Heart left ventricle (tissue), 16 donors: ENCODE measurements at places on chromosomes 1 and 21. TPM values are rescaled to one million over a fixed set of nuclear protein-coding genes. Genes with fewer than 3 reads are reported as not detected.
A peak's percentile ranks its signal among the peaks of the same experiment; 100 is the strongest.

LCE3A gene
- not detected for total RNA-seq

ADIPOR1 gene
- 95.2 TPM for total RNA-seq

TSPAN1 gene
- 1.2 TPM for total RNA-seq

LRRC38 gene
- total RNA-seq: 0.32 TPM

LCE1E gene
- not detected for total RNA-seq

AMY2A gene
- not detected for total RNA-seq

CSMD2 gene
- total RNA-seq: 0.31 TPM

SLC50A1 gene
- 11.2 TPM for total RNA-seq

APOBEC4 gene
- total RNA-seq: not detected

SLFNL1 gene
- total RNA-seq: 0.08 TPM

RGS8 gene
- not detected for total RNA-seq

GRCh38 chr1:214525535-214526019 is 25.8 kb downstream of the PTPN14 start:
- H3K27me3 ChIP-seq: no peaks in the 10 kb centered on the region
- no peak for DNase-seq
- H3K4me3 ChIP-seq: no peak overlapping the region
- H3K36me3 ChIP-seq: no peaks in the 10 kb centered on the region
- peaks cover 23% of the 10 kb centered on the region for H3K4me1 ChIP-seq
- H3K27ac ChIP-seq: no peak overlapping the region

DNA sequence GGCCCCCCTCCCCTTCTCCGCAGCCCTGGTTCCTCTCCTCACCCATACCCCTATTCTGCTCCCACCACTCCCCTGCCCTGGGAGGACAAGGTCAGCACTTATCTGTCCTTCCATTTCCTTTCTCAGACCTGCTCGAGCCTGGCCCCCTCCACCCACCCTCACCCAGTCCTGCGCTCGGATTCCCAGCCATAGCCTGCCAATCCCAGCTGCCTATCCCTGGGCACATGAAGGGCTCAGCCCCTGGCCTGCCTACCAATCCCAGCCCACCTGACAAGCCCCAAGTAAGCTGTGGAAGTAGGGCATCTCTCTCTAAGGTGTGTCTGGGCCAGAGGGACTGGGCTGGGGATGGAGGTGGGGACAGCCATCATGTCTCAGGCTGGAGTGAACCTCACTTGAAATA is 5.4 kb downstream of the BLACAT1 start:
- peaks cover 56% of the 10 kb centered on the region for H3K27me3 ChIP-seq
- peaks cover 24% of the 10 kb centered on the region for H3K4me1 ChIP-seq
- H3K4me3 ChIP-seq: no peak overlapping the region
- no peak for DNase-seq

DNA sequence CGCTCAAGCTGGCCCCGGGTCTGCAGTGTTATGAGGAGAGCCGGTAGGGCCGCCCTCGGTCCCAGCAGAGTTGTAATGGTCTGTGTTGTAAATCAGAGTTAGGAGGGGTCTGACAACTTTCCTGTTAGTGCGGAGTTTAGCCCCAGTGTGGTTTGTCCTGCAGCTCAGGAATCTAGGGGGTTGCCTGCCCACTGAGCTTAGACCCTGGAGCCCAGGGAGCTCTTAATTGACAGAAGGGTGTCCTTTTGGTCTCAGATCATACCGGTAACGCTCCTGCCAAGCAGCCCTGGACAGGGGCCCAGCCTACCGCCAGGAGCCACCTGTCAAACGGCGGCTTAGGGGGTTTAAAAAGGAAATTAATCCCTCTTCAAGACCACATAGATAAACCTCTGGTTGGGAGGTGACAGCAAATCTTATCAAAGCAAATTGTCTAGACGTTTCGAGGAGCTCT is 164.4 kb downstream of the DYRK1A start:
- no peaks in the 10 kb centered on the region for H3K36me3 ChIP-seq
- no peaks in the 10 kb centered on the region for H3K27me3 ChIP-seq
- H3K27ac ChIP-seq: peak overlapping the region; percentile 64
- H3K4me1 ChIP-seq: peaks cover 13% of the 10 kb centered on the region

DNA sequence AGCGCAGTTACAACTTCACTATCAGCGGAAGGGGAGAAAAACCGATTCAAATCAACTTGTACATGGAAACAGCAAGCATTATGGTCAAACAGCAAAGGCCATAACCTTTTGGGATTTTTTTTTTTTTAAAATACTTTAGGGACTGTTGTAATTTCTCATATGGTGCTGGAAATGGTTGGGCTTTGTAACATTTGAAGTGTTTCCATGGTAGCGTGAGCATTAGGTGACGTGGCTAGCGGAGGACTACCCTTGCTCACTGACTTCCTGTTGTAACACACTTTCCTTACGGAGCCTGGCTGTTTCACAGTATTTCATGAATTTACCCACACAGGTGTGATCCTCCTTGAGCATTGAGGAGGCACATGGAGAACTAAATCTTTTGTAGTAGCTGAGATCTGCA is 269.5 kb downstream of the TM2D1 start:
- peaks cover 2% of the 10 kb centered on the region for H3K36me3 ChIP-seq
- H3K4me1 ChIP-seq: peaks cover 43% of the 10 kb centered on the region
- no peak for DNase-seq
- no peak overlapping the region for H3K4me3 ChIP-seq

DNA sequence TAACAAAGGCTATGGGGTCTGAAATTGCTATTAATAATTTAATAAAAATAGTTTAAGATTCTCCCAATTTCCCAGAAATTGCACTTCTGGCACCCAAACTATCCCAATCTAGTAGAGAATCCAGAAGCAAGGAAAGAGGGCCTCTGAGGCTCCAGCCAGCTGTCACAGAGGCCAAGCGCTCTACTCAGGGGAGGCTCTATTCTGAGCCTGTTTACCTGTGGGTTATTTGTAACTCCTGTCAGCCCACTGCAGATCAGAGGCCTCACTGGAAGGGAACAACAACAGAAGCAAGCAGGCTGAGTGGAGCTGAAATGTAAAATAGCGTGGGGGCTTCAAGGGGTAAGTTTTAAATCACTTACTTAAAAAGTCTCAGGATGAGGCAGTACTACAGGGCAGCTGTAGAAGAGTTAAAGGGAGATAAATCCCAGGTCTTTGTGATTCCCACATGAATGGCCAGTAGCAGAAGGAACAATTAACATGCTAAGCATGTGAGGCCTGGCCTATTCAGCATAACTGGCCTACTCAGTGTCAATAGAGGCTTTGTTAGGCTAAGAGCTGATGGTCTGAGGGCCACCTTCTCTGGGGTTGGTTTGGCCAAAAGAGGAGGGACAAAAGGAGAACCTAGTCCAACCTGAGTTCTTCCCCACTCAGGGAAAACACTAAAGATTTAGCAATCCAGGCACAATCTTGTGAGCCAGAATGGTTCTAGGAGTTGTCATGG is 12.8 kb downstream of the ZNF687 start:
- no peaks in the 10 kb centered on the region for H3K27me3 ChIP-seq
- no peaks in the 10 kb centered on the region for H3K4me1 ChIP-seq
- H3K36me3 ChIP-seq: peaks cover 100% of the 10 kb centered on the region
- no peak for DNase-seq

GRCh38 chr21:23475281-23476219 is 2131.7 kb downstream of the MRPL39 start:
- no peak for DNase-seq
- no peak overlapping the region for H3K27ac ChIP-seq
- no peaks in the 10 kb centered on the region for H3K36me3 ChIP-seq

DNA sequence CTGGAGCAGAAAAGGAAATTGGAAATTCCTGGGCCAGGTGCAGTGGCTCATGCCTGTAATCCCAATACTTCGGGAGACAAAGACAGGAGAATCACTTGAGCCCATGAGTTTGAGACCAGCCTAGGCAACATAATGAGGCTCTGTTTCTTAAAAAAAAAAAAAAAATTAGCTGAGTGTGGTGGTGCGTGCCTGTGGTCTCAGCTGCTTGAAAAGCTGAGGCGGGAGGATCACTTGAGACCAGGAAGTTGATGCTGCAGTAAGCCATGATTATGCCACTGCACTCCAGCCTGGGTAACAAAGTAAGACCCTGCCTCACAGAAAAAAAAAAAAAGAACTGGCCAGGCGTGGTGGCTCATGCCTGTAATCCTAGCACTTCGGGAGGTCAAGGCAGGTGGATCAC is 56.7 kb downstream of the SRSF11 start:
- peaks cover 40% of the 10 kb centered on the region for H3K36me3 ChIP-seq
- no peak for DNase-seq

- H3K36me3 ChIP-seq: no peaks in the 10 kb centered on the region
- H3K27me3 ChIP-seq: peaks cover 14% of the 10 kb centered on the region
- H3K27ac ChIP-seq: no peak overlapping the region
Measured at GRCh38 chr1:38265293-38266196, 219.0 kb upstream of the POU3F1 start.

DNA sequence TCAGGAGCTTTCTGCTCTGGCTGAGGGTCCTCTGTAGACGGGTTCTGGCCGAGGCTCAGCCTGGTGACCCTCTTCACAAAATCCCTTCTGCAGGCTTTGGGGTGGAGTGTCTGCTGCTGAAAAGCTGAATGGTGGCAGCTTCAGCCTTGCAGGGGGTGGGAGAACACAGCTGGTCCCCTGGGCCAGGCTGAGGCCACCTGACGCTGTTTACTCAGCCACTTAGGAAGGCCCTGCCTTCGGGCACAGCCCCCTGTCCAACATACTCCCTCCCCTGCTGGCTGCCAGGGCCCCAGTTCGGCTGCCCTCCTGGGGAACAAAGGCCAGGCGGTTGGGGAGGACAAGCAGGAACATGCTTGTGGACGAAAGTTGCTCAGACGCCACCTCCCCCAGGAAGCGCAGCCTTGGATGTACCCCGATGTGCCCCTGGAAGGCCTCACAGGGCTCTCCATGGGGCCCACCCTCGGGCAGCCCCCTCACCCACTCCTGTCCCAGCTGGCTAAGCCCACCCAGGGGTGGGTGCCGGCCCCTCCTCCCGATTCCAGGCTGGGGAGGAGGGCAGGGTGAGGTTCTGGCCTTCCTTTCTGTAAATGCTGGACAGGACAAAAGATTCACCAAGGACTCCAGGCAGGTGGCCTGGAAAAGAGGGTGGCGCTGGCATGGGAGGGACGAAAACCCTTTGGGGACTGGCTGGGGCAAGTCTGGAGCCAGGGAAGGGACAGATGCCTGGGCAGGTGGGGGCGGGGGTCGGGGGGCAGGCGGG is at the start of gene ANKRD65:
ANKRD65 (minus strand) TSS at position 130 of the 760 bp plus-strand sequence. CDS start 271 bp downstream, outside the sequence.
- no peaks in the 10 kb centered on the region for H3K36me3 ChIP-seq
- H3K27ac ChIP-seq: no peak within 1 kb of the TSS
- DNase-seq: no peak
- H3K4me3 ChIP-seq: peak within 1 kb of the TSS; percentile 63
- no peaks in the 10 kb centered on the region for H3K27me3 ChIP-seq

GRCh38 chr1:80293818-80294217 is 1287.3 kb upstream of the ADGRL4 start:
- H3K27me3 ChIP-seq: no peaks in the 10 kb centered on the region
- no peaks in the 10 kb centered on the region for H3K4me1 ChIP-seq
- H3K4me3 ChIP-seq: no peak overlapping the region
- no peaks in the 10 kb centered on the region for H3K36me3 ChIP-seq
- H3K27ac ChIP-seq: no peak overlapping the region

- no peaks in the 10 kb centered on the region for H3K36me3 ChIP-seq
- H3K4me1 ChIP-seq: peaks cover 6% of the 10 kb centered on the region
- H3K27ac ChIP-seq: peak overlapping the region; percentile 35
- no peak overlapping the region for H3K4me3 ChIP-seq
- no peak for DNase-seq
- H3K27me3 ChIP-seq: no peaks in the 10 kb centered on the region
Measured at GRCh38 chr1:76068953-76069561, 5.5 kb upstream of the ST6GALNAC3 start.

DNA sequence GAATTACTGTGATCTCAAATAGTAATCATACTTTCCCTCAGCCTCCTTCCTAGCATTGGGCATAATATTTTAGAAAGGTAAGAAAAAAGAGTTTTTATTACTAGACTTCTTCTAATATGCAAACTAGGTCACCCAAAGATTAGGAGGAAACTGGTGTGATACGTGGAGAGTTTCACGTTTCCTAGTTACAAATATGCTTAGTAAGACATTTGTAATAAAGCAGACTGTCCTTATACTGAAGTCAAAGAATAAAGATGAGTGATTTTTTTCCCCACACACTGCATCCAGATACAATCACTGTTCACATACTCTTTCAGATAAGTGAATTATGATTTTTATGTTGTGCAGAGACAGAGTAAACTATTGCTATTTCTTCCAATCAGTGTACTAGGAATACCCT is 17.9 kb downstream of the LHX8 start:
- H3K4me3 ChIP-seq: no peak overlapping the region
- no peaks in the 10 kb centered on the region for H3K36me3 ChIP-seq
- no peaks in the 10 kb centered on the region for H3K27me3 ChIP-seq

- H3K4me1 ChIP-seq: peaks cover 6% of the 10 kb centered on the region
- peak overlapping the region; percentile 46 for H3K4me3 ChIP-seq
- peak overlapping the region; percentile 83 for H3K27ac ChIP-seq
- DNase-seq: peak; percentile 91
- no peaks in the 10 kb centered on the region for H3K27me3 ChIP-seq
- H3K36me3 ChIP-seq: no peaks in the 10 kb centered on the region
Measured at GRCh38 chr1:222465211-222466041, 82.5 kb downstream of the HHIPL2 start.

- peak; percentile 45 for DNase-seq
- peaks cover 16% of the 10 kb centered on the region for H3K36me3 ChIP-seq
- peaks cover 31% of the 10 kb centered on the region for H3K4me1 ChIP-seq
- peak overlapping the region; percentile 8 for H3K4me3 ChIP-seq
- no peaks in the 10 kb centered on the region for H3K27me3 ChIP-seq
Measured at GRCh38 chr1:26797627-26798026, 9.9 kb downstream of the PIGV start.

GRCh38 chr1:181175356-181175910 is 86.9 kb downstream of the IER5 start:
- no peak overlapping the region for H3K4me3 ChIP-seq
- no peak overlapping the region for H3K27ac ChIP-seq
- DNase-seq: peak; percentile 13
- peaks cover 23% of the 10 kb centered on the region for H3K4me1 ChIP-seq
- no peaks in the 10 kb centered on the region for H3K36me3 ChIP-seq

GRCh38 chr1:19468397-19468956 is 16.9 kb downstream of the CAPZB start:
- no peak overlapping the region for H3K27ac ChIP-seq
- no peaks in the 10 kb centered on the region for H3K27me3 ChIP-seq
- H3K4me3 ChIP-seq: peak overlapping the region; percentile 23

DNA sequence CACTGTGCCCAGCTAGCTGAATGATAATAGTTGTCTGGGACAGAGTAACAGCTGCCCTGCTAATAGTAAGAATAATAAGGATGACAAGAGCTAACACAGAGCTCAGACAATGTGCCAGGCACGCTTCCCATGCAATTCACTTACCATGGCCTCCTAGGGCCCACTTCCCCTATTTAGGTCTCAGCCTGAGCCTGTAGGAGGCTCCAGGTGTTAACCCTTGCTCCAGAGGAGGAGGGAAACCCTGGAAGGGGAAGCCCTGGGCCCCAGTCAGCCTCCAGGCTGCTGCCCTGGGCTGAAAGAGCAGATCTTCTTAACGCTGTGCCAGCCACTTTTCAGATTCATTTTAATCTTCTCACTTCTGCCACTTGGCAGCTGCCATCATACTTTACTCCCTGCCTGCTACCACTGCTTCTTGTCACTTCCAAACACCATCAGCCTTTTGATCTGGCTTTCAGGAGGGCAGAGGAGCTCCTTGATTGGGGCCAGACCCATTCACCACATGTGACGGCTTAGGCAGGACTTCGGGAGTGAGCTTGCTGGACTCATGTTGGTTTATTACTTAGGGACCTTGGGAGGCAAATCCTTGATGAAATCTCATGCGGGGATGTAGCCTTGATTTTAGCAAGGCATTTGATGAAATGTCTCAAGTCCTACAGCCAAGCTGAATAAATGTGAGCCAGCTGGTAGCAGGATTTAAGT is 66.7 kb upstream of the PARP1 start:
- H3K36me3 ChIP-seq: no peaks in the 10 kb centered on the region
- no peak for DNase-seq
- H3K4me3 ChIP-seq: no peak overlapping the region
- no peak overlapping the region for H3K27ac ChIP-seq
- no peaks in the 10 kb centered on the region for H3K4me1 ChIP-seq
- no peaks in the 10 kb centered on the region for H3K27me3 ChIP-seq
